ENCODE measurements at places on chromosomes 1 and 21.
A peak's percentile ranks its signal among the peaks of the same experiment; 100 is the strongest.

DNA sequence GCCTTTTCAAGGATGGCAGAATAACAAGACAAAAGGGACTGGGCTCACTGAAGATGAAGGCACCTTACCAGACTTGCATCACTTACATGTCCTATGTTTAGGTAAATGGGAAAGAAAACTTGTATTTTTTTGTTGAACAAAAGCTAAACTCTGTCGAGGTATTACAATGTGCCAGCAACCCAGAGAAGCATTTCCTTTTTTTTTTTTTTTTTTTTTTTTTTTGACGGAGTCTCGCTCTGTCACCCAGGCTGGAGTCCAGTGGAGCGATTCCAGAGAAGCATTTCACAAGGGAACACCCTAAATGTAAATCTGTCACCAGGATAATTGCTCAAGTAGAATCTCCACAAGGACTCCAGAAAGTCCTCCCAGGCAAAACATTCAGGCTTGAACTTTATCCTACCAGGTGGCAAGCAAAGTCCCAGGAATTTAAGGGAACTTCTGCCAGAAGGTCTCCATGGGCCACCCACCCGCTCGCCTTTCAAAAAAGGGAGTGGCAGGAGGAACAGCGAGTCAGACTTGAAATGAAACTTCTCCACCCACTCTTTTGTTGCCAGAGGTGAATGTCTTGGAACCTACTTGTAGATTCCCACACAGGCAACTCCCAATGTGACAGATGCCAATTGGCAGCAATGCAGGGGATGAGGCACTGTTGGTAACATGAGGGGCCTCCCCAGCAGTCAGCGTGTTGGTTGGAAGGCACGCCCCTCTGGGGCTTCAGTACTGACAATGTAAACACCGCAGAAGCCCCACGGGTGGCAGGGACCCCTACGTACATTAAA lies 125.0 kb downstream of the TIAM1 start:
- no peak for DNase-seq

DNA sequence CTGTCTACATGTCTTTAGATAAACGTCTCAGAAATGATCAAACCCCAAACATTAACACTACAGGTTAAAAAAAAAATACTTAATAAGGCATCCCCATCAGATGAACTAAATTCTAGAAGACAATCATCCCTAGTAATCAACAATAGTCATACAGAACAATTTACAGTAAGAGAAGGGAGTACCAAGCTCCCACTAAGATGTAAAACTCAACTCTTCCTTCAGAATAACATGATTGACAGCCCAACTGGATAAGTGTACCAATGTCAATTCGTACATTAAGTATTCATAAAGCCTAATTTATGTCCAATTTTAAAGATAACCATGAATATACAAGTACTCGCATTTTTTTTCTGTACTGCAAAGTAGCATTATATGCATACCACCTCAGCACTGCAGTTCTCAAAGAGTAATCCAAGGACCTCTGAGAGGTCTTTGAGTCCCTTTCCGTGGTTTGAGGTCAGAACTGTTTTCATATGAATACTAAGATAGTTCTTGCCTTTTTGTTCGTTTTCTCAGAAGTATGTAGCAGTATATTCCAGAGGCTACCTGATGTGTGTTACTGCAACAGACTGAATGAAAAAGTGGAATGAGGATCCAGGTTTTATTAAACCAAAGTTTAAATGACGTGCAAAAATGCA lies 6.6 kb downstream of the SCAF4 start:
- DNase-seq = no peak

GRCh38 chr1:61424382-61424781 lies 300.6 kb downstream of the TM2D1 start:
- DNase-seq = no peak

GRCh38 chr1:4020449-4020848 lies 120.4 kb upstream of the C1orf174 start:
- DNase-seq = no peak

DNA sequence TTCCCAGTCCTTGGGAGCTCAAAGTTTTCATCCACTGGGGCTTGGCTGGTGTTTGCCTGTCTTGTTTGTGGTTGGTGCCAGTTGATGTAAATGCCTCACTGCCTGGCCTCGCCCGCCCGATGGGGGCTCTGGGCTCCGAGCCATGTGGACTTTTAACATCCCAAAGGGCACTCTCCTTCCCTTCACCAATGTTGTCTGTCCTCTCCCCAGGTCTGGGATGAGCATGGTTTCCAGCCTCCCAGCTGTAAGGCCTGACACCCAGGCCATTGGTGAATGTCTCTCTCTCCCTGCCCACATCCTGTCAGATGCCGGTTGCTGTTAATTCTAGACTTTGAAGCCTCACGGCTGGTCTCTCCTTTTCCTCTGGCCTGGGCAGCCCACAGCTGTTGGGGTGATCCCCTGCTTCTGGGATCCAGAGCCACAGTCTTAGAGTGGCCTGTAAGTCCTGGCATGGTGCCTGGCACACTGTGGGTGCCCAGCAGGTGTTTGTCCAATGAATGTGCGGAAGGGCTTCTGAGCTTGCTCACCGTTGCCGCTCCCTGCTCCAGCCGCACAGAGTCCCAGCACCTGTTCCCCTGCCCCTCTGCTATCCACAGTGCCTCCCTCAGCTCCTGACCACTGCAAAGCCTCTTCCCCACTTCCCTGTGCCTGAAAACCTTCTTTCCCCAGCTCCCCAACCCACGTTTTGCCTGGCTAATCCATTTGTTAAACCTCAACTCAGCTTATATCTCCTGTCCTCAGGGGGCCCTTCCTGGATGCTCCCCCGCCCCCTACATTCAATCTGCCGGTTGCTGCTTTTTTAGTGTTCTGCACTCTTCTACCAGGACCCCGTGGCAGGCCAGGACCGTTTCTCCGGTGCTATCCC lies 3.3 kb upstream of the C1orf174 start:
- no peak for DNase-seq

DNA sequence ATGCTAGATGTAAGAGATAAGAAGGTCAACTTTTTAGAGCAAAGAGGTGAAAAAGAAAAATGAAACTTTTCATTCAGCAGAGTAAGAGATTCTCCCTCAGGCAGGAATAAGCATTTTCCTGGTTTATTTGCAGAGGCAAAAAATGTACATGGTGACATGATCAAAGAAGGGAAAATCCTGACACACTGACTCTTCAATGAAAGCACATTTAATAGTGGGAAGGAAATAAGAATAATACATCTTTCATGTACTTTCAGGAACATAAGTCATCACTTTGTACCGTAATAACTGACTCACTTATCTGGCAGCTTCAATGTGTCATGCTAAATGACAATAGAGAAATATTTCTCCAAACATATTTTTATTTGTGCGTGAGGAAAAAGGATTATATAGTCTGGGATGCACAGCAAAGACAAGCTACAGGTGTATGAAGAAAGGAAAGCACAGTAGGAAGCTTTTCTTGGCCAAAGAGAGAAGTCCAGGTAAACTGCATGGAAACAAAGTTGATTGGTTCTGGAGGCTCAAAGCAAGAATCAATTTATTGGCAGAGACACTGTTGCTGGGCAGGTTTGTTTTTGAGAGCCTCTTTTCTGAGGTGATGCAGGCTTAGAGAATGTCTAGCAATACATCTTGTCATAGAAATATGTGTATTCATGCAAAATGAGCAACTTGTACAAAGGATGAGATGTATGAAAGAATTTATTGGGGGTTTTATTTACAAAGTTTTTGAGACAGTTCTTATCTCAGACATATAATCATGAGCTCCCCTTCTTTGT lies 1409.0 kb downstream of the PLA2G4A start:
- DNase-seq = no peak

- no peak for DNase-seq
Observed at GRCh38 chr1:116502671-116503314, 68.0 kb downstream of the CD58 start.

- DNase-seq = peak; percentile 42
Observed at GRCh38 chr1:165376041-165376810, 19.7 kb upstream of the LMX1A start.

- no peak for DNase-seq
Observed at GRCh38 chr1:170471398-170472053, 60.4 kb upstream of the GORAB start.

DNA sequence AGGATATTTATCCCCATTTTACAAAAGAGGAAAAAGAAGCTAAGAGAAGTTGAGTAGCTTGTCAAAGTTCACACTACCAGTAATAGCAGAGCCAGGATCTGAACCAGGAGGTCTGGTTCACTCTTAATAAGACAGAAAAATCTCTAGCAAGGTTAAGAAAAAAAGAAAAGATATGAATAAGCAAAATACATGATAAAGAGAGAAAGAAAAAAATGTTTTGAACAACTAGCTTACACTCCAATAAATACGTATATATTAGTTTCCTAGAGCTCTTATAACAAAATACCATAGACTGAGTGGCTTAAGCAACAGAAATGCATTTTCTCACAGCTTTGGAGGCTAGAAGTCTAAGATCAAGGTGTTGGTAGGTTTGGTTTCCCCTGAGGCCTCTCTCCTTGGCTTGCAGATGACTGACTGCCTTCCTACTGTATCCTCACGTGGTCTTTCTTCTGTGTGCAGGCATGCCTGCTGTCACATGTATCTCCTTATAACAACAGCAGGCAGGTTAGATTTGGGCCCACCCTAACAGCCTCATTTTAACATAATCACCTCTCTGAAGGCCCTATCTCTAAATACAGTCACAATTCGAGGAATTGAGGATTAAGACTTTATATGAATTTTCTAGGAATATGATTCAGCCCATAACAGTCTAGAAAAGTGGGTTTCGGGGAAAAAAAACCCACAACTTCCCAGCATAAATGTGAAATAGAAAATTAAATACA lies 60.4 kb downstream of the LEPR start:
- DNase-seq = no peak

- DNase-seq = peak; percentile 58
Observed at GRCh38 chr1:234925440-234926263, 203.0 kb downstream of the TOMM20 start.

GRCh38 chr1:17596186-17596585 lies 56.7 kb downstream of the ARHGEF10L start:
- no peak for DNase-seq

GRCh38 chr1:205929496-205930194 lies 13.6 kb downstream of the SLC26A9 start:
- no peak for DNase-seq

DNA sequence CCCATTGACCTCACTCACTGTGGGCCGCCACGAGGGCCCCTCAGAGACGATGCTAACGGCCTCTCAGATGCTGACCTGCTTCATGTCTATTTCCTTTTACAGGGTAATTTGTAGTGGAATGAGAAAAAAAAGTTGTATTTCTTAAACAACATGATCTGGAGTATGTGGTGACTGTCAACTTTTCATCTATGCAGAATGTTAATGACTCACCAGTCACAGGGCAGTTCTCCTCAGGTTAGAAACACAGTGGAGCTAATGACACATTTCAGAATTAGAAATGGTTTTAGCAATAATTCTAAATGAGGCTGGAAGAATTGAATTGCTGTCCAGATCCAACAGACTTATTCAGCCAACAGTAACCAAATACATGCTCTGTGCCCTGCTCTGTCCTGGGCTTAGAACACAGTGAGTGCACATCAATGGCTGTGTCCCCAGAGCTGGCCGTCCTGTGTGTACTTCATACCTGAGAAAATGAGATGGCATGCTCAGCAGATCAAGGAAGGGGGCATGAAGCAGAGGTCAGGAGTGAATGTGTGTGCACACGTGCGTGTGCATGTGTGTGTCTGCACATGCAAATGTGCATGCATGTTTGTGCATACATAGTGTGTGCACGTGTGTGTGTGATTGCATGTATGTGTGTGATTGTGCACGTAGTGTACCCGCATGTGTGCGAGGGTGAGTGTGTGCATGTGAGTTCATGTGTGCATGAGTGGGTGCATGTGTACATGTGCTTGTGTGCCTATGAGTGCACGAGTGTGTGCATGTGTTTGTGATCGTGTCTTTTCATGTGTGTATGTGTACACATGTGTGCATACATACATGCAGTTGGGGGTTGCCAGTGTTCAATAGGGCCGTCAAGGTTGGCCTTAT lies 145.3 kb downstream of the PCBP3 start:
- DNase-seq = no peak

GRCh38 chr1:152495066-152495675 lies 15.4 kb upstream of the LCE5A start:
- peak; percentile 39 for DNase-seq

All from RPMI8226 (cell line).